ENCODE measurements at places on chromosomes 2 and 18. TPM values are rescaled to one million over a fixed set of nuclear protein-coding genes. Genes with fewer than 3 reads are reported as not detected.

Gene CD8A
- 0.36 TPM for total RNA-seq

Gene LAMA3
- 14.1 TPM for total RNA-seq

Gene SCYGR3
- not detected for total RNA-seq

Gene ABCG8
- not detected for total RNA-seq

Gene CPLX4
- not detected for total RNA-seq

Gene MFSD2B
- total RNA-seq = not detected

Gene UGT1A4
- total RNA-seq = not detected

Gene LIPT1
- total RNA-seq = 9.5 TPM

Gene TLX2
- 2.5 TPM for total RNA-seq

Gene LBX2
- total RNA-seq = not detected

DNA sequence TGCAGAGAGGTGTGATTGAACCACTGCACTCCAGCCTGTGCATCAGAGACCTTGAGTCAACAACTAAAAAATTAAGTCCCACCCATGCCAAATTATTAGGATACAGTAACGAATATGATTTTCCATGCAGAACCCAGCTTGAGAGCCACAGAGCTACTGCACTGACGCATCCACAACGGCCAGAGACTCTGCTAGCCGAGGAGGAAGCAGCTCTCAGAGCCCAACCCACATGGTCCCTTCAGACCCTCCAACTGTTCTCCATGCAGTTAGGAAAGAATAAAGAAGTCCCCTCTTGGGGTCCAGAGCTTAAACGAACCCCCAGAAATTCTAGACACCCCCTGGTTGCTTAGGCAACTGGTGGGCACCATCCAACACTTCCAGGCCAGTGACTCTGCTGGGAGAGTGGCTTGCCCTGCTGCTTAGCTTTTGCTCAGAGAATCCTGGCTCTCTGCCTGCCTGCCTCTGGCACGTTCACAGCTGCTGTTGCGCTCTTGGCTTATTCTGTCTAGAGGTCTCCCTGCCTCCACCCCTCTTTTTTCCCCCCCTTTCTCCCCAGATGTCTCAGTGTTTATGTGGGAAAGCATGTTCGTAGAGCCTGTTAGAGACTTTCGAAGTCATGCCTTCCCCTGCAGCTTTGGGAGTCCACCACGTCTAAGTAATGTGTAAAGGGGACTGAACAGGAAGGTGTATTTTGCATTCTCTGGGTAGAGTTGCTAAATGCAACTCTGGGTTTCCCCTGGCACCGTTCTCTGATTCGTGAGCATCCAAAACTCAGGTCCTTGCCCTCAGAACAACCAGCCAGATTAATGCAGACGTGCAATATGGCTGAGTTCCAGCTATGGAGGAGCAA, 26.0 kb upstream of the SP3 start:
- peaks cover 19% of the 10 kb centered on the region for H3K4me1 ChIP-seq
- no peaks in the 10 kb centered on the region for H3K36me3 ChIP-seq
- DNase-seq = peak; percentile 93
- no peak overlapping the region for H3K4me3 ChIP-seq

DNA sequence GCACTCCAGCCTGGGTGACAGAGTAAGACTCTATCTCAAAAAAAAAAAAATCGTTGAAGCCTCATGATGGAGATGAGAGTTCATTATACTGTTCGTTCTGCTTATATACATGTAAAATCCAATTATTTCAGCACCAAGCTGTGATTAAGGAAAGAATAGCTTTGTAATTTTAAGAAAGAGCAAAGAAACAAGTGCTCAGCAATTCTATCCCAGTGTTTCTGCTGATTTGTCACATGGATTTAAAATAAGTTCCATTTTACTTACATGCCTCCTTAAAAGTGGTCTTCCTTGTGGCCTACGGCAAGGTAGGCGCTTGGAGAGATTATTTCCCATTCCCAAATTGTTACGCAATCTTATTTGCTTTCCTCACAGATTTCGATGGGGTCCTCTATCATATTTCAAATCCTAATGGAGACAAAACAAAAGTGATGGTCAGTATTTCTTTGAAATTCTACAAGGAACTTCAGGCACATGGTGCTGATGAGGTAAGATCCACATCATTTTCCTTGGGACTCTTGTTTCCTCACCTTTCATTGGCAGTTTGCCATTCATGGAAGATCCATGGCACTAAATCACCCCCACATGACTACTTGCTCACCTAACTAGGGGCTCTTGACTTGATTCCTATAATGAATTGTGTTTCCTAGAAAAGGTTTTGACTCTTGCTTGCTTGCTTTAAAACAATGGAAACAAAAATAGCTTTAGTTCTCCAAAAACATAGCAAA, 11.5 kb downstream of the ARPC2 start:
- H3K4me1 ChIP-seq = peaks cover 21% of the 10 kb centered on the region
- peaks cover 36% of the 10 kb centered on the region for H3K36me3 ChIP-seq
- H3K4me3 ChIP-seq = no peak overlapping the region
- H3K27ac ChIP-seq = peak overlapping the region; percentile 14
- H3K27me3 ChIP-seq = no peaks in the 10 kb centered on the region

DNA sequence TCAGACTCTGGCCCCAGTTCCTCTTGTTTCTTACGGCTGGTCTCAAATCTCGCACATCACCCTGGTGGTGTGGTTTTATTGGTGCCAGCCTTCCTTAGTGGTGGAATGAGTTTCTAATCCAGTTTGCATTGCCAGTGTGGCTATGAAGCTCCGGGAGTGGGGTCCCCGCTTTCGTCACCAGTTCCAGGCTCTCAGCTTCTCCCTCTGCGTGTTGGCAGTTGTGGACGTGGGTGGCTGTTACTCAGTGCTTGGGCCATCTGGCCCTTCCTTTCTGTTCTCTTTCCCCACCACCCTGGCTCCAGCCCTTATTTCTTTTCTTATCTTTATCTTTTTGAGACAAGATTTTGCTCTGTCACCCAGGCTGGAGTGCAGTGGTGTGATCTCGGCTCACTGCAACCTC, 30.1 kb downstream of the EFR3B start:
- no peaks in the 10 kb centered on the region for H3K27me3 ChIP-seq
- H3K36me3 ChIP-seq = no peaks in the 10 kb centered on the region
- peak; percentile 27 for DNase-seq
- H3K27ac ChIP-seq = no peak overlapping the region
- no peak overlapping the region for H3K4me3 ChIP-seq
- H3K4me1 ChIP-seq = no peaks in the 10 kb centered on the region

DNA sequence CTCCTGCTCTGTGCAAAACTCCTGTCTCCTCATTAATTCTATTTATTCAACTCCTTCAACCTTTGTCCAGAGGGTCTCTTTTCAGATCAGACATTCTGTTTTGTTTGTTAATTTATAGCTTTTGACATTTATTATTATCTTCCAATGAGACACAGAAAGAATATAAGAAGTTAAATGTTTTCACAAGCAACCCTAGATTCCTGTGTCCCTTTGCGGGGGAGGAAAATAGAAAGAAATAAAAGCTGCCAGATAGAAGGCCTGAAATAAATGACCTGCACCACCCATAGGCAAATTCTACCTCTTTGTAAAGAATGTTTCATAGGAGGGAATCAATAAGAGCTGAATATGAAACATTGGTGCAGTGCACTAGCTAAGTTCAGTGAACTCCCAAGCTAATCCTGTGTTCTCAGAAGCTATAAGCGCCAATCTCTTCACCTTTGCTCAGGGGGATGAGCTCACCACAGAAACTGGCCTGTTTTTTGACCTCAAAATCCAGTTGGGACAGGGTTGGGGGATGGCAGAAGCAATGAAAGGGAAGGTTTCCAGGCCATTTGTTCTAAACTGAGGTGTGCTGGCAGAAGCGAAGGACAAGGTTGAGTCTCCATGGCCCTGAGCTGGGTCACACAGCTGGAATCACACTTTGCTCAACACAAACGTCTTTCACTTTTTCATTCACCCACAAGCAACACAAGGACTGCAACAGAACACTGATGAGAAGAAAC, 258.6 kb downstream of the NRXN1 start:
- H3K4me3 ChIP-seq = no peak overlapping the region
- DNase-seq = no peak
- H3K36me3 ChIP-seq = no peaks in the 10 kb centered on the region
- H3K4me1 ChIP-seq = peaks cover 10% of the 10 kb centered on the region
- no peaks in the 10 kb centered on the region for H3K27me3 ChIP-seq

GRCh38 chr2:34102339-34102738, 503.2 kb upstream of the FAM98A start:
- H3K4me1 ChIP-seq = peaks cover 8% of the 10 kb centered on the region
- no peaks in the 10 kb centered on the region for H3K36me3 ChIP-seq
- no peak overlapping the region for H3K27ac ChIP-seq
- DNase-seq = no peak

GRCh38 chr2:203237346-203238238, 1.2 kb upstream of the CYP20A1 start:
- no peaks in the 10 kb centered on the region for H3K4me1 ChIP-seq
- peak overlapping the region; percentile 91 for H3K27ac ChIP-seq
- H3K4me3 ChIP-seq = peak overlapping the region; percentile 71
- DNase-seq = no peak
- no peaks in the 10 kb centered on the region for H3K27me3 ChIP-seq

- H3K27ac ChIP-seq = no peak overlapping the region
- no peaks in the 10 kb centered on the region for H3K27me3 ChIP-seq
- no peaks in the 10 kb centered on the region for H3K36me3 ChIP-seq
- H3K4me3 ChIP-seq = no peak overlapping the region
- no peak for DNase-seq
Measured at GRCh38 chr2:31013301-31013700, 124.9 kb downstream of the GALNT14 start.

- H3K4me1 ChIP-seq = peaks cover 32% of the 10 kb centered on the region
- peaks cover 4% of the 10 kb centered on the region for H3K36me3 ChIP-seq
- H3K4me3 ChIP-seq = no peak overlapping the region
- H3K27ac ChIP-seq = no peak overlapping the region
- H3K27me3 ChIP-seq = no peaks in the 10 kb centered on the region
Measured at GRCh38 chr2:67400560-67401485, 3.7 kb downstream of the ETAA1 start.

- no peak for DNase-seq
- H3K36me3 ChIP-seq = no peaks in the 10 kb centered on the region
- no peak overlapping the region for H3K4me3 ChIP-seq
- peaks cover 11% of the 10 kb centered on the region for H3K4me1 ChIP-seq
- no peak overlapping the region for H3K27ac ChIP-seq
Measured at GRCh38 chr18:10030816-10031541, 117.2 kb downstream of the VAPA start.

GRCh38 chr2:1742681-1743395, 1.5 kb downstream of the PXDN start:
- no peaks in the 10 kb centered on the region for H3K36me3 ChIP-seq
- H3K4me3 ChIP-seq = peak overlapping the region; percentile 67
- peak; percentile 96 for DNase-seq
- H3K27me3 ChIP-seq = no peaks in the 10 kb centered on the region
- H3K4me1 ChIP-seq = peaks cover 51% of the 10 kb centered on the region
- H3K27ac ChIP-seq = peak overlapping the region; percentile 99
